ENCODE measurements at places on chromosomes 16 and 17. TPM values are rescaled to one million over a fixed set of nuclear protein-coding genes. Genes with fewer than 3 reads are reported as not detected.

The CMTM2 gene
- total RNA-seq, result not detected

The EVPL gene
- total RNA-seq, result 5.5 TPM

The SLFN11 gene
- total RNA-seq, result 14.7 TPM

The NT5M gene
- 3.6 TPM for total RNA-seq

The CACNA1H gene
- 26.6 TPM for total RNA-seq

The ODAD4 gene
- 2.9 TPM for total RNA-seq

Data from camera-type eye (tissue), 1 donor.